ENCODE measurements at places on chromosomes 3 and 15.
A peak's percentile ranks its signal among the peaks of the same experiment; 100 is the strongest.

DNA sequence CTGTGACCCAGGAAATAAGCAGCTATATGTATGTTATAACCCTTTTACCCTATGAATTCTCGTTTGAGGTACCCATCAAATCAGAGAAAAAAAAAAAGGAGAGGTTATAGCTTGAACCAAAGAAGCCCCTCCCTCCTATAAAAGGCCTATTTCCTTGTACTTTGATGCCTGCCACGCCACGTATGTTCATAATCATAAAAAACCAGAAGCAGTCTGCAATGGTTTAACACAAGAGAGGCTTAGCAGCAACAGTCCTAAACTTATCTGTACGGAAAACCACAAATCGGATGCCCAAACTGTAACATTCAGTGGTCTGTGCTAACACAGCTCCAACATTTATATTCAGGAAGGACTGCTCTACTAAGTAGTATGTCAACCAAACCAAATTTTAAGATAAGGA, 21.2 kb downstream of the CCR8 start:
- DNase-seq: no peak

GRCh38 chr3:43549626-43550290, 72.1 kb downstream of the ANO10 start:
- DNase-seq: no peak

GRCh38 chr3:43001556-43002121, 22.5 kb downstream of the GASK1A start:
- DNase-seq: no peak

DNA sequence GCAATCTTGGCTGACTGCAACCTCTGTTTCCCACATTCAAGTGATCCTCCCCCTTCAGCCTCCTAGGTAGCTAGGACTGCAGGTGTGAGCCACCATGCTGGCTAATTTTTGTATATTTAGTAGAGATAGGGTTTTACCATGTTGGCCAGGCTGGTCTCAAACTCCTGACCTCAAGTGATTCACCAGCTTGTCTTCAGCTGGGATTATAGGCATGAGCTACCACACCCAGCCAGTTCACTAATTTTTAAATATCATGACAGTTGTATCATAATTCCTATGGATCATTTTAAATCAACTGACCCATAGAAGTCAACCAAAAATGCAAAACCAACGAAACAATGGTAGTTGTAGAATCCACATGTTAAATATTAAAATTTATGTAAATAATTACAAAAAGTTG, 35.1 kb downstream of the RAF1 start:
- DNase-seq: no peak

- DNase-seq: no peak
Observed at GRCh38 chr3:2511356-2511755, 412.7 kb downstream of the CNTN4 start.

GRCh38 chr3:95731753-95732152, 1082.6 kb upstream of the EPHA6 start:
- DNase-seq: no peak

GRCh38 chr3:157319672-157320071, 117.0 kb upstream of the PTX3 start:
- DNase-seq: no peak

DNA sequence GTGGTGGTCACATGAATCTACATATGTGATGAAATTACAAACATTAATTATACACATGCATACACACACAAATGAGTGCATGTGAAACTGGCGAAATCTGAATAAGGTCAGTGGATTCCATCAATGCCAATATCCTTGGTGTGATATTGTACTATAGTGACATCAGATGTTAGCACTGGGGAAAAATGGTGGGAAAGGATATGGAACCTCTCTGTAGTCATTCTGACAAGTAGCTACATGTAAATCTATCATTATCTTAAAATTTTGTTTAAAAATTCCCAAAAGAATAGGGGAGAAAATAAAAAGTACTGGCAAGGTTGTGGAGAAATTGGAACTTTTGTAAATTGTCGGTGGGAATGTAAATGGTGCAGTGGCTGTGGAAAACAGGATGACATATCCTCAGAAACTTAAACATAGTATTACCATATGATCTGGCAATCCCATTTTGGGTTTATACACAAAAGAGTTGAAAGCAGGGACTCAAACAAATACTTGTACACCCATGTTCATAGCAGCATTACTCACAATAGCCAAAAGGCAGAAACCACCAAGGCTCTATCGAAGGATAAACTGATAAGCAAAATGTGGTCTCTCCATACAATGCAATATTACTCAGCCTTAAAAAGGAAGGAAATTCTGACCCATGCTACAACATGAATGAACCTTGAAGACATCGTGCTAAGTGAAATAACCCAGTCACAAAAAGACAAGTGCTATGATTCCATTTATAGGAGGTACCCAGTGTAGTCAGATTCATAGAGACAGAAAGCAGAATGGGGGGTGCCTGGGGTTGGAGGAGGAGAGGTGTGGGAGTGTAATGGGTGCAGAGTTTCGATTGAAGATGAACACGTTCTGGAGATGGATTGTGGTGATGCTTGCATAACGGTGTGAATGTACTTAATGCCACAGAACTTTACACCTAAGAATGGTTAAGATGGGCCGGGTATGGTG, 25.3 kb upstream of the HRH1 start:
- no peak for DNase-seq

DNA sequence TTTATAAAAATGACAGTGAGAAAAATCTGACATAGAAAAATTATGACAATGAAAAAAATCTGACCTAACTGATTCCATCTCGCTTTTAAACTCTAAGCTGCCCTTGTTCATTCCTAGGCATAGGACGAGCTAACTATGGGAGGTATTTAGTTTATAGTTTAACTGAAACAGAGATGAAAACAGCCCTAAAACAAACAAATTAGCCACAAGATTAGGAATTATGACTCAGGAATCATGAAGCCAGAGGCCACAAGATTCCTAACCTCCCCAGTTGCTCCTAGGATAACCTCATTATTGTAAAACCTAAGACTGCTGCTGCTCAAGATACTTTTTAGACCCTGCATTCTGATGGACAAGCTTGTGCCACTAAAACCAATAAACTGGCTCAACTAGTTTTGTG, 122.7 kb upstream of the MNS1 start:
- no peak for DNase-seq

DNA sequence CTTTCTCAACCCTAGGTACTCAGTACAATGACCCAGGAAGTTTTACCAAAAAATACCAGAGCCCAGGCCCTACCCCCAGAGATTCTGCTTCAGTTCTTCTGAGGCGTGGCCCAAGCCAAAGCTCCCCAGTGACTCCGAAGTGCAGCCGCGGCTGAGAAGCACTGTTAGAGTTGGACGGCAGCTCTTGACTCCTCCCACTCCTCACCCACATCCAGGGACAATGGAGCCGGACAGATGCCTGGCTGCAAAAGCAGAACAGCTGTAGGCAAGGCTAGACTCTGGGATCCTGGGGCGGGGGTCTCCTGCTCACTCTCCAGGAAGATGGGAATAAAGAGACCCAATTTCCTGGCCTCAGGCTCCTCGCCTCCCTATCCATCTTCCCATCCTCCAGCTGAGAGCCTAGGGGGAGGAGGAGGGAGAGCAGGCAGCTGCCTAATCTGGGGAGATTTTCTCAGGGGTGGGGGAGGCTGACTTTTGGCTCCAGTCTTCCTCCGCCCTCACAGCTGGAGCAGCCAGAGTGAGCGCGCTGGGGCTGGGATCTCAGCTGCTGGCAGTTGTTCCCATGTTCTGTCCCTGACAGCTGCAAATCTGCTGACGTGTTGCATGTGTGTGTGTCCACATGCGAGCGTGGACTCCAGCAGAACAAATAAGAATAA, 223.8 kb downstream of the OPA1 start:
- DNase-seq: no peak

DNA sequence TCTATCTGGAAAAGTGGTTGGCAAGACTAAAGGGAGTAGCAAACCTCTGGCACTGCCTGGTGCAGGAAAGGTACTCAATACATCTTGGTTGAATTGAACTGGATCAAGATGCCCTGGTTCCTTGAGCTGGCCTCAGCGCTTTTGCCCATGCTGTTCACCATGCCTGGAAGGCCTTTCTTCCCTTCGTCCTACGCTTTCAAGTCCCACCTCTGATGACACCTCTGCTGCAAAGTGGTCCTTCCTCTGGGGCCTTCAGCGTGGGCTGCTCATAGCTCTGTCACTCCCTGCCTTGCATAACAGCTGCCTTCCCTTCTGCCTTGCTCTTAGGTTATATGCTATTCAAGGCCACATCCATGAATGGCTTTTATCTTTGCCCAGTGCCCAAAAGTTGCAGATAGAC, 23.0 kb downstream of the ITGA11 start:
- DNase-seq: no peak

DNA sequence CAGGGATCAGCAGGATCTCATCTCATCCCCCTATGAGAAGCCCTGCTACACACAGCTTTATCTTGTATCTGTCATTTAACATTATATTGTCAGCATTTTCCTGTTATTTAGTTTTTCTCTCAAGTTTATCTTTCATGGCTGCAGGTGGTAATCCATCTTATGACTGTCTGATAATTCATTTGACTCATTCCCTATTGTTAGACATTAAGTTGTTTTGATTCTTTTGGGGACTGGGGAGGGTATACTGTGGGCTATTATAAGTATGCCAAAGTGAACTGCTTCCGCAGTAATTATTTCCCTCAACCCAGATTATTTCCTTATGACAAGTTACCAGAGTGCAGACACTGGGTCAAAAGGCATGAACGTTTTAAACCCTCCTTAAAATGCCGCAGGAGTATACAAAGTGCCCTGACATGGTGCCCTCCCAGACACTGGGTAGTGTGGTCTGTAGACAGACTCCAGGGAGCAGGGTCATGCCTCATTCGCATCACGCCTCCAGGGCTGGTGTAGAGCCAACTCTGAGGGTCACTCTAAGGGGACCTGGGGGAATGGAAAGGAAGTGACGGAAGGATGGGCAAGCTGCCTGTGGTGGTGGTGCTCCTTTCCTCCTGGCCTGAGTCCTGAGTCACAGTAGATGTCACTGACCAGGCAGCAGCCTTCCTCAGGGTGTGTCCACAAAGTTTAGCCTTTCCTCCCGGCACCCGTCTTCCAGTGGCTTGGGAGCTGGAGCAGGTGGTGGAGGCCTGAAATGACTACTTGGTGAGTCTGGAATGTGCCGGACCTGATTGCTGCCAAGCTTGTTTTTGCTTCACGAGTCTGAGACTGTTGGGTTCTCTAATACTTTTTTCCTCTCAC, 11.6 kb downstream of the GPR160 start:
- DNase-seq: no peak

- DNase-seq: no peak
Observed at GRCh38 chr3:195039180-195039843, 231.6 kb downstream of the XXYLT1 start.

GRCh38 chr3:23590424-23591273, 215.1 kb upstream of the UBE2E1 start:
- peak; percentile 30 for DNase-seq

- DNase-seq: no peak
Observed at GRCh38 chr3:175200391-175201095, 341.4 kb downstream of the NAALADL2 start.

DNA sequence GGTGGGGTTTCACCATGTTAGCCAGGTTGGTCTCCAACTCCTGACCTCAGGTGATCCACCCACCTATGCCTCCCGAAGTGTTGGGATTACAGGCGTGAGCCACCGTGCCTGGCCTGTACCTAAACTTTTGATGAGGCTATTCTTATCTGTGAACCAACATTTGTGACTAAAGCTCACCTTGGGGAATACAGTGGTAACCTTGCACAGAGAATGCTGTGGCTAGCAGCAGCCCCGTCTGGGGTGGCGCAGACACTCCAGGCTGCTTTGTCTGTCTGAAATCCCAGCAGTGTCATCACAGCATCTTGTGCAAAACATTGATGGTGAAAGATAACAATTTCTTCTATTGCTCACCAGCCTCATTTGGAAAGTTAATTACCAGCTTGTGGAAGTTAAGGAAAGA, 58.9 kb downstream of the CMTM8 start:
- DNase-seq: no peak

- no peak for DNase-seq
Observed at GRCh38 chr3:184441202-184441900, 61.5 kb downstream of the CHRD start.

DNA sequence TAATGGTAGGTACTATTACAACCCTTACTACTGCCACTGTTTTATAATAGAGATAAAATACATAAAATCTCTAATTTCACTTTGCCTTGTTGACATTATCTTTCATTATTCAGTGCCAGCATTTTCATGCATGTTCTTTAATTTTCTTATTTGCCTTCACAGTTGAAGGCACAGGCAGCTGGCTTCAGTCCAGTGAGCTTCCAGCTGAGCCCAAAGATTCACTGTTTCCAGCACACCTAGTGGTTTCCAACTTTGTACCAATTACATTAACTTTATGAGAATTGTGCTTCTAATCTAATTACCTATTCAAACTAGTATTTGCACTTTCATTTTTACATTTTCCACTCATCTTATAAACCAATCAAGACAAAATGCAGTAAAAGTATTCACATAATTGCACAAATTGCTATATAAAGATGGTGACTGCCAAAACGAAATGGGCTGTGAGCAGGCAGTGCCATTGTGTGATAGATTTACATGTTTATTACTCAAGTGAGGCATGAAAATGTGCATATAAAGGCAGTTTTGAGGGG, 228.3 kb downstream of the MFSD1 start:
- DNase-seq: no peak

DNA sequence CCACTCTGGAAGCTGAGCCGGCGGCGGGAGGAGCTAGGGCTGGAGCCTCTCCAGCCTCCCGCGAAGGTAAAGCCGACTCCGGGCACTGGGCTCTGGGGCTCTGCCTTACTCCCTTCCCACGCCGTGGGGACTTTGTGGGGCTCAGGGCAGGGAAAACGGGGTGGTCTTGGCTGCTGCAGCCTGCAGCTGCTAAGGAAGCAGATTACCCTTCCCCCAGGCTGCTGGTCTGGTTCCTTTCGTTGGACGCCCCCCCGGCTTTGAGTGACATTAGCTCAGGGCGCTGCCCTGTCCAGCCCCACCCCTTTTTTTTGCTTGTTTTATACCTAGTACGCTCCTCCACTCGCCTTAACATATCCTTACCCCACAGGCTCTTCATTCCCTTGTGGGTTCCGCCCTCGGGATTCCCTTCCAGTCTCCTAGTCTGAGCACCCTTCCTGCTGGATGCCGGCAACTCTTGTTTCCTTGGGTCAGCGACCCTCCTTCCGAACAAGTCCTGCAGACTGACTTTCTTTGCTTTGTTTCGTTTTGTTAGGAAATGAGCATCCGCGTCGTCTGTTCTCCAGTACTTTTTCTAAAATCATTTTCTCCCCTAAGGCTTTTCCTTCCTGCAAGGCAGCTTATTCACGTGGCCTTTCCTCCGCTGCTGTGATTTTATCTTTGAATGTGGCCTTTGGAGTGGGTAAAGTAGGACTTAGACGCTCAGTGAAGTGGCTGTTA, 551 bp downstream of the DNAJC13 start:
- DNase-seq: peak; percentile 5

DNA sequence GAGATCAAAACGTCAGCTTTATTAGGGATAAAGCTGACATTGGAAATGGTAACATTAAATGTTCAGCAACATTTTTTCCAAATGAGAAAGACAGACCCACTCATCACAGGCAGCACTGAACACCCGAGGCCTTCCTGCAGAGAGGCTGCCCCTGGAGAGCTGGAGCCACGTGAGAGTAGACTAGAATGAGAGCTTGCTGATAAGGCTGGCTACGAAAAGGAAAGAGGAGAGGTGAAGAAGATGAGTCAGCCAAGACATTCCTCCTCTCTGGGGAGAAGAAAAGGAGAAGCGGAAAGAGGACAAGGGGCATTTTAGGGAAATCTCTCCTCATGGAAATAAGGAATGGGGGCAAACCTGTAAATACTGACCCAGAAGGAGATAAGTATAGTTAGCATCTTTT, 7.3 kb downstream of the CYP19A1 start:
- DNase-seq: no peak

Measured in GM18507 (cell line).